Left colon (tissue), 2 donors: ENCODE measurements at places on chromosomes 1 and 21. TPM values are rescaled to one million over a fixed set of nuclear protein-coding genes. Genes with fewer than 3 reads are reported as not detected.

Gene CFAP74
- total RNA-seq: not detected

Gene OR10J1
- total RNA-seq: not detected

Gene RPL22
- total RNA-seq: 352 TPM

Gene C1QA
- total RNA-seq: 129 TPM

Gene CNR2
- total RNA-seq: 0.39 TPM

Gene SMIM11
- total RNA-seq: 1.9 TPM

Gene PPFIA4
- 0.58 TPM for total RNA-seq

Gene UTS2
- total RNA-seq: not detected

DNA sequence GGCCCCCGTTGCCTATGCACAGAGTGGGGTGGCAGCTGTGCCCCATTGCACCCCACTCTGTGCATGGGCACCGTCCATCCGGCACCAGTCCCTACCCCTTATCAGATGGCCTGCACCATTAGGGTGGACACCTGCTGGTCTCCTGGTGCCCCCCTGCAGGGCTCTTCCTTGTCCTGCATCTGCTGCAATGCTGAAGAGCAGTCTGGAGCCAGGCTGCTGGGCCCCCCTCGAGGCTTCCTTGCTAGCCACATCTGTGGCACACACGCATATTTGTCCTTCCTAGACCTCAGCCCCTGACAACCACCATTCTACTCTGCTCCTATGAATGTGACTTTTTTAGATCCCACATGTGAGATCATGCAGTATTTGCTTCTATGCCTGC, 56.4 kb downstream of the COL18A1 start:
- no peak for DNase-seq

DNA sequence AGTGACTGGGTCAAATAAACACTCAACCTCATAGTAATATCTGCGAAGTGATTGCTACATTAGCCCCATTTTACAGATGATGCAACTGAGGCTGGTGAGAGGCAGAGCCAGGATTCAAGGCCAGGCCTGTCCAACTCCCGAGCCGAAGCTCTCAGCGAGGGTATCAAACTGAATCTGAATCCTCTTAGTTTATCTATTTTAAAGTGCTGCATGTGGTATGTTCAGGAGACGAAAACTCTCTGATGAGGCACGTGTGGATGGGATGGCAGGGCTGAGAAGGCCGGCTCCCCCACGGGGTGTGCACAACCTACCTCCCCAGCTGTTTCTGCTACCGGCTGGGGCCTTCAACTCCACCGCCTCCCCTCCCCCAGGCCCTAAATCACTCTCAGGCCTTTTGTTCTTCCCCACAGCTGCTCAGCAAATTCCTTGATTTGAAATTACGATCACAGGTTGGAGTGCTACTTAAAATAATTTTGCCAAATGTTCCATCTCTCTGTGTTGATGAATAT, 171.8 kb downstream of the TOMM20 start:
- peak; percentile 48 for DNase-seq

DNA sequence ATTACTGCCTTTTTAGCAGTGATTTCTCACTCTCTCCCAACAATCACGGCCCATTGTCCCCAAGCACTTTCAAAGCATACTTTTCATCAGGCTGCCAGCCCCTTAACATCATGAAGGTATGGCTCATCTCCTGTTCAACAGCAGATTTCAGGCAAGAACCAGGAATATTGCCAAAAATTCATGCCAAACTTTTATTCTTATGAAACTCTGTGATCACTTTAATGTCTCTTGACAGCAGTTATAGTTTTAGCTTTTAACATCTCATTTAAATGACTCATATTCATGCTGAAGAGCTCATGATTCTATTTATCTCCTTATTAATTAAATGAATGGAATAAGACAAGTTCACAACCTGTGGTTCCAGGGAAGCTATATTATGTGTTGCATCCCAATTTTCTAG, 235.1 kb downstream of the GRIK1 start:
- no peak for DNase-seq

- no peak for DNase-seq
These were observed 2.1 kb upstream of the IPP start for GRCh38 chr1:45752441-45753052.

GRCh38 chr21:37829447-37829846, 86.8 kb downstream of the KCNJ6 start:
- DNase-seq: peak; percentile 76

- no peak for DNase-seq
These were observed 43.6 kb upstream of the PDE9A start for GRCh38 chr21:42609811-42610210.

GRCh38 chr1:84675106-84675505, 15.2 kb downstream of the SSX2IP start:
- no peak for DNase-seq

DNA sequence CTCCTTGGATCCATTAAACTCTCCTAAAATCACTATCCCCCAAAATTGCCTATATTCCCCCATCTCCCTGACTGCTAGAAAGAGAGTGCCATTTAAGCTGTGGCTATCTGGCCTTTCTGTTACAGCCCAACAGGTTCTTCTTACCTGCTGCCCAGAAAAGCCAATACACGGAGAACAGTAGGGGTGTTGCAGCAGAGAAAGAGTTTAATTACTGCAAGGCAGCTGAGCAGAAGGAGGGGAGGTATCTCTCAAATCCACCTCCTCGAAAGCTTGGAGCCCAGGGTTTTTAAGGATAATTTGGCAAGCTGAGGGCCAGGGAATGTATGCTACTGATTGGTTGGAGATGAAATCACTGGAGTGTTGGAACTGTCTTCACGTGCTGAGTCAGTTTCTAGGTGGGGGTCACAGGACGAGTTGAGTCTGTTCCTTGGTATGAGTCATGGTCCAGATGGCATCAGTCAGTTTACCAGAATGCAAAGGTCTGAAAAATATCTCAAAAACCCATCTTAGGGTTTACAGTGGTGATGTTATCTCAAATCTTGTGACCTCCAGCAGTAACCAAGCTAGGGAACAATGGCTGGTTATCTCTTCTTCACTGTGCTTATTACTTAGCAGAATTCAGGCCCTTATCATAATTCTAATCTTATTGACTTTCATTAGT, 89.8 kb downstream of the SMYD3 start:
- DNase-seq: no peak

DNA sequence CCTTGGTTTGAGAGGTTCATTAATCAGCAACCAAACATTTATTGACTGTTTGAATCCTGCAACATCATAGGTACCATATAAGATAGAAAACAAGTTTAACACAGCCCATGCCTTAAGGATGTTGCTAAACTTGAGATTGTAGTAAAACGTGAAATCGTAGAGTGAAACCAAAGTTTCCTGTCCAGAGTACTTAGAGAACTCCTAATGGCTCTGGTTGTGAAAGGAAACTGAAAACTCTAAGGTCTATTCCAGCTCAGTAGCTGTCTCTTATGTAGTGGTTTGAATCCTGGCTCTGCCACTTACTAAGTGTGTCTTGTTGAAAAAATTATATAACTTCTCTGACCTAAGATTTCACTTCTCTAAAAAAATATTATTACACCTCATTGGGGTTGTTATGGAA, 310.9 kb downstream of the NTNG1 start:
- no peak for DNase-seq

DNA sequence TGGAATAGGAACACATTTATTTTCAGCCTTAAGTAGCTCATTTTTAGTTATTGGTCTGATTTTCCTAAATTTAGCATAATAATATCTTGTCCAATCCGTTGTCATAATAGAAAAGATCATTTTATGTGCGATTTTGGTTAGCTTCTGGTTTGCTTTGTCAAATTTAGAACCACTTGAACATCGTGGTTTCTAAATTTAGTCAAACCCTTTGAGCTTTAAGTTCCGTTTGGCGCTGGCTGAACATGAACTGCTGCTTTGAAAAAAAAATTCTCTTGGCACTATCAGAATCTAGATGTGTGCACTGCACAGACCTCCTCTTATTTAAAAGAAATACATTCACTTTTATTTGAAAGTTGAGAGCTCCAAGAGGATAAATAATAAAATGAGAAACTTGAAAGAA, 370.6 kb downstream of the PTPRC start:
- DNase-seq: no peak

- DNase-seq: no peak
These were observed 16.4 kb downstream of the RAB4A start for GRCh38 chr1:229287267-229287666.

DNA sequence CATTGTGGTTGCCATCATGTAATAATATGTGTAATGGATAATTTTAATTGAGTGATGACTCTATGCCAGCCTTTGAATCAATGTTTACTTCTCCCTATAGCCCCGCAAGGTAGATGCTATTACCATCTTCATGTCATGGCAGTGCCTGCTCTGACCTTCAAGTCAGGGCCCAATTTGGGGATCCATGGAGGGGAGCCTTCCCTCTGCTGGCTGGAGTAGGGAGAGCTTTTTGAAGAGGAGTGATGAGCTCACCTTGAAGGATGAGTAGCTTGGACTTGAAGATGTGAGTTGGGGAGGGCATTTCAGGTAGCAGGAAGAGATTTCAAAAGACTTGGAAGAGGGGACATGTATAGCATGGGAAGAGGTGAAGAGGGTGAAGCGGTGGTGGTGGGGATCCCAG, 189.2 kb downstream of the FOXD2 start:
- no peak for DNase-seq
